Thymus (tissue), 14 donors: ENCODE measurements at places on chromosomes 6 and 20. TPM values are rescaled to one million over a fixed set of nuclear protein-coding genes. Genes with fewer than 3 reads are reported as not detected.

Gene MACROD2
- total RNA-seq = 1.6 TPM

Gene ELOVL5
- total RNA-seq = 75.6 TPM

Gene KCNK5
- total RNA-seq = 3.9 TPM

Gene HLA-DPB1
- 306 TPM for total RNA-seq

Gene TNFRSF6B
- 13.5 TPM for total RNA-seq

Gene SLC32A1
- not detected for total RNA-seq

Gene SUMO4
- 1.2 TPM for total RNA-seq

Gene GSTA2
- total RNA-seq = 0.14 TPM

Gene EIF6
- 115 TPM for total RNA-seq

DNA sequence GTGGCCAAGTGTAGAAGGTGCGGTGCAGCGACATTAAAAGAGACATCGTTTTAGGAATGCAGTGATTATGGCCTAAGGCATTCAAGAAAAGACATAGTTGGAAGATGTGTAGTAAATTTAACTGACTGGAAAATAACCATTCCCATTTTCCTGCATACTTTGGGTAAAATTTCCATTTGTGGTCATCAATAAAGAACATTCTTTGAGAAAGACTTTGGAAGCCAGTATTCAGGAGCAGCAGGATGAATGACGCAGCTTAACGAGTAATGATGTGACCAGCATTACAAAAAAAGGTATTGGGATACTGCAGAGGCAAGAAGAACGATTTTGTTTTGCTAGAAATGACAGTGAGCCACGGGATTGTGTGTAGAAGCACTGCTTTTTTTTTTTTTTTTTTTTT lies 7.0 kb upstream of the RWDD1 start:
- DNase-seq = no peak

- no peak for DNase-seq
These were observed 209.8 kb upstream of the FOXA2 start for GRCh38 chr20:22794200-22794599.

- DNase-seq = peak; percentile 30
These were observed 64.2 kb downstream of the LMBRD1 start for GRCh38 chr6:69732640-69733039.

DNA sequence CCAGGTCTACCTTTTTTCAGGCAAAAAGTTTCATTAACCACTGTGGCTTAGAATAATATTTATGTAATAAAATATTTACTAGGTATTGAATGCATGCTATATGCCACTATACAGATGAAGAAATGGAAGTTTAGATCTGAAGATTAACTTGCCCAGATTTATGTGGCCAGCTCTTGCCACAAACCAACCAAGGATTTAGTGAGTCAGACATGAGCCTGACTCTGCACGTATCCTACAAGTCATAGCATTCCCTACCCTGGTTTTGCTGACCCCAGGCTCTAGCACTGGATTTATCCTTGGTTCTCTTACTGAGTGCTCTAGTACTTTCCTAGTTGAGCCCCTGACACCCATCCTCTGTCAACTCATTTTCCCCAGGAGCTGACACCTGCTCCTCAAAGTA lies 75.4 kb downstream of the ANKEF1 start:
- DNase-seq = no peak

DNA sequence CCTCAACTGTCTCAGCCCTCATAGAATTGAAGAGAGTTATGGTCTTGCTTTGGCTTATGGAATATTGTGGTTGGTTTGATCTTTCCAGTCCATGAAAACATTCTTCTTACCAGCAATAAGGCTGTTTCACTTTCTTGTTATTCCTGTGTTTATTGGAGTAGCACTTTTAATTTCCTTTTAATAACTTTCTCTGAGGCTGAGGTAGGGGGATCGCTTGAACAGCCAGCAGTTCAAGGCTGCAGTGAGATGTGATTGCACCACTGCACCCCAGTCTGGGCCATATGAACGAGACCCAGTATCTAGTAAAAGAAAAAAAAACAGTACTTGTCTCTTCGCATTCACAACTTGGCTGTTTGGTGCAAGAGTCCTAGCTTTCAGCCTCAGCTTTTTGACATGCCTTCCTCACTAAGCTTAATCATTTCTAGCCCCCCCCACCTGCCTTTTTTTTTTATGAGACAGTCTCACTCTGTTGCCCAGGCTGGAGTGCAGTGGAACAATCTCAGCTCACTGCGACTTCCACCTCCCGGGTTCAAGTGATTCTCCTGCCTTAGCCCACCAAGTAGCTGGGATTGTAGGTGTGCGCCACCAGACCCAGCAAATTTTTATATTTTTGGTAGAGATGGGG lies 70.5 kb downstream of the NCOA3 start:
- no peak for DNase-seq

DNA sequence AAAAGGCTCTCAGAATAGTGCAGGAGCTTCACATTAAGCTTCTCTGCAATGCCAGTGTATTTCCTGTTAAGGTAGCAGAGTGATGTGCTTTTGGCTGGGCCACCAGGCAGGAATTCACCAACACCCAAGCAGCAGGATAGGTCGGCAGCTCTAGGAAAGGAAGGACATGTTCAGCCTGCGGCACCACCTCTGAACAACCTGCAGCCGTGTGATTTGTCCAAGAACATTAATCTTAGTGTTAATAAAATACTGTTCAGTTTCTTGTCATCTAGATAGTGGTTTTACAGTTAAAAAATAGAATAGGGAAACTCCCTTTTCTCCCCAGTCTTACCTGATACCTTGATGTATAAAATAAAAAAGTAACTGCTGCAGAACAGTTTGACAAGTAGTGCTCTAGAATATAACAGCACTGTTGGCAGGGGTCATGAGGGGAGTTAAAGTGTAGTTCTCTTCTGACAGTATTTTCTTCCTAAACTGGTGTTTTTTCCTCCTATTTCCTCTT lies 18.8 kb downstream of the ZNF292 start:
- DNase-seq = no peak

DNA sequence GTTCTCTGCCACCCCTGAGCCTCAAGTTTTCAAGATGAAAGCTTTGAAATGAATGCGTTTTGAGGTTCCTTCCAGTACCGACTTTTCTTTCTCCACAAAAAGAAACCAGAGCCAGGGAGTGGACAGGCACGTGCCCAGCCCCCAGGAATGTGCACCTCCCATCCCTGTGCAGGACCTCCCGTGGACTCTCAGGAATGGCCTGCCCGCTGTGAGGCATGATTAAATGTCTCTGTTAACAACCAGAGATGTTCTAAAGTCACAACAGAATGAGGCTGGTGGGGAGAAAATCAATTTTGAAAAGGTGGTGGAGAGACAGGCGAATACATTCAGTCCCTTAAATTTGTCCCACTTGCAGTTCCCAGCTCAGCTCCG lies 1.5 kb downstream of the TGM3 start:
- DNase-seq = no peak

DNA sequence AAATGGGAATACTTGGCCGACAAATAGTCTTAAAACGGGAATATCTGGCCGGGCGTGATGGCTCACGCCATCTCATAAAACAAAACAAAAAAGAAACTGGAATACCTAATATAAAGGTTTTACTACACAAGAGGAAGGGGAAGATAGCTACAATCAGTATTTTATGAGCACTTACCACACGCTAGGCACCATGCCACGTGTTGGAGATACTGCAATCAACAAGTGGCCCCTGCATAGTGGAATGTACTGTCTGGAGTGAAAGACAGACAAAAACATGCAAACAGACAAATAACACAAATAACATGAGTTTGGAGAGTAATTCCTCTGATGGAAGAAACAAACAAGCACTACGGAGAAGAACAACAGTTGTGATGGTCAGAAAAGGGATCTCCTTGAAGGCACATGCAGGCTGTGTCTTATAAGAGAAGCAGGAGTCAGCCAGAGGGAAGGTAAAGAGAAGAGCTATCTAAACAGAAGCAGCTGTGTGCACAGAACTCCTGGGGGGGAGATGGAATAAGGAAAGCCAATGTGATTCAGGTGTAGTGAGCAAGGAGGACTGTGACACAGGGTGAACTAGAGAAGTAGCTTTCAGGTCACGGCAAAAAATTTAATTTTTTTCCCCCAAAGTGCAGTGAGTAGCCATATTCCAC lies 39.1 kb upstream of the AKIRIN2 start:
- no peak for DNase-seq

- no peak for DNase-seq
These were observed 10.9 kb upstream of the ZNF831 start for GRCh38 chr20:59152559-59153354.

- no peak for DNase-seq
These were observed 16.3 kb downstream of the SS18L1 start for GRCh38 chr20:62159839-62160238.

DNA sequence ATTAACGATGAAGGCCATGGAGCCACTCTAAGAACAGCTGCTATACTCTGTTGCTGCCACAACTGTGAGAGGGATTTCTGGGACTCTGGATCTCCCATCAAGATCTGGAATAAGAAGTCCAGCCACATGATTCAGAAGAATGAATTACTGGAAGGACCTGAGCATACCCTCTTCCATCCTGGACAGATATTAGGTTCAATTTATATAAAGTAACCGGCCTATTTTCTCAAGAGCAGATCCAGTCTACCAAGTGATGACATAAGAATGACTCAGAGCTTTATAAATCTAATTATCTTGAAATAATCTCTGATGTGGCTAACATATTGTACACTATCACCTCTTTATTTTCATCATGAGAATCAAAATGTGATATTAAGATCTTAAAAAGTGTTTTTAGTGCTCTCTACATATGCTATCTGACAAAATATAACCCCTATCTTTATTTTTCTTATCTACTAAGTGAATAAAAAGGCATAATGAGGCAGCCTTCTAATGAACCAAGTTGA lies 45.1 kb downstream of the COL9A1 start:
- DNase-seq = no peak

DNA sequence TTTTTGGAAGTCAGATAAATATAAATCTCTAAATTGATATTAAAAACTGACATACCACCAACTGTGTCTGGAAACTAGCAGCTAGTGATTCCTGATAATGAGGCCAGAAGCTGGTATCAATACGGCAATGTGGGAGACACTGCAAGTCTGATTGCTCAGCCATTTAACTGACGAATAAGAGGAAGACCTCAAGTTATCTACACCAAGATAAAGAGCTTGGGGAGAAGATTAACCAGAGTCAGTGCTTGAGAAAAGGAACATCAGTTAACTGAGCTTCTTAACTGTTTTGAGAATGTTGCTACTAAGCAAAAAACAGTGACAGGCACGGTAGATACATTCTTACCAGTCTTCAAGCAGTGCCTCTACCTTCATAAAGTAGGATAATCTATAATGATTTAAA lies 140.4 kb upstream of the TENT5A start:
- DNase-seq = no peak

GRCh38 chr20:32583581-32584070 lies 1.5 kb downstream of the NOL4L start:
- no peak for DNase-seq

GRCh38 chr6:37967651-37968050 lies 148.1 kb downstream of the ZFAND3 start:
- no peak for DNase-seq

DNA sequence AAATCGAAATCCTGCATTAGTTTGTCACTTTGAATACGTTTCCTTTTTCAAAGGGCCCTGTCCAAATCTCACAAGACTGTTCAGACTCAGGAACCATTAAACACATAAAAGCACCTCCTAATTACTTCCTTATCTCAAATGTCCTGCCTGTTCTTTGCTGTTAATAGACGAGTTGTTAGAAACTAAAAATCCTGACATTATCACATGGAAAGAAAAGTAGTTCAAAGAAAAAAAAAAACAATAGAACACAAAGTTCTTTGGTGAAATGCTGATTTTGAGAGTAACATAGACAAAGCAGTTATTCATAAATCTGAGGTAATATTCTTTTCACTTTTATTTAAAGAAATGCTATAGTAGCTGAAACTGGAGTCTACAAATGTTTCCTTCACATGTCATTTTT lies 12.1 kb upstream of the TAB2 start:
- no peak for DNase-seq

GRCh38 chr6:44635486-44635885 lies 248.0 kb downstream of the CDC5L start:
- no peak for DNase-seq

- no peak for DNase-seq
These were observed 55.3 kb downstream of the STK35 start for GRCh38 chr20:2156666-2157624.

DNA sequence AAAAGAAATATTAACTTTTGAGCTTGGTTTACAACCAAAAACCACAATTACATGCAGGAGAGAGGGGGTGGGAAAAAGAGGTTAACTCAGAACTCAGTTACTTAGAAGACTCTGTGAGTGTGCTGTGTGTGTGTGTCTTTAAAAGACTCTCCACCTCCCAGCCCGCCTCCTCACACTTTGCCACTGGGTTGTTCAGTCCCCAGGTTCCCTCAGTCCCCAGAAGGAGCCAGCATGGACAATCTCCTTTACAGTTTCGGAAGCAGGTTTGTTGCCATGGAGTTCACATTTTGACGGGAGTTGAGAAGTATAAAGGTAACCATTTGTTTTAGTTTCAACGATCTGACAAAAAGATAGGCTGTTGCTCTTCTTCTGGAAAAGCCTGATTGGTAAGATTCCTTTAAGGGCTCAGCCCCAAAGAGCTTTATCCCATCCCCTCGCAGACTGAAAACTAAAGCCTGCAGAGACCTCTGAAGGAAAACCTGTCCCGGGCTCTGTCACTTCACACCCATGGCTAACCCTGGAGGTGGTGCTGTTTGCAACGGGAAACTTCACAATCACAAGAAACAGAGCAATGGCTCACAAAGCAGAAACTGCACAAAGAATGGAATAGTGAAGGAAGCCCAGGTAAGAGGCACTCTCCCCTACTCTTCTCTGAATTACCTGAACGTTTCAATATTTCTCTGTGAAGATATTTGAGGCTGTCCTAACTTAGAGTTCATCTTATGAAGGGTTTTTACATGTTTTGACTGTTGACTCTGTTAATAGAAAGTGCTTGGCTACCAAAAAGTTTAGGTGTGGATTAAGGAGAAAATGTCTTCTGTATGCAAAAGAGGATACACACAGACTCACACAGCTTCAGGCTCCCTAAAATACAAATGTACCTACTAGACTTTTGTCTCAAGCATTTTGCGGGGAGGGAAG lies at the start of gene SPTLC3:
TSS of gene SPTLC3 (plus strand) at position 212 of the 921 bp plus-strand sequence. CDS start at position 508, 296 bp downstream.
- DNase-seq = no peak

- no peak for DNase-seq
These were observed 42.2 kb downstream of the C6orf132 start for GRCh38 chr6:42100029-42100901.

- no peak for DNase-seq
These were observed 12.4 kb downstream of the PSMF1 start for GRCh38 chr20:1130847-1131246.

GRCh38 chr6:130453230-130453629 lies 87.4 kb downstream of the TMEM200A start:
- no peak for DNase-seq

GRCh38 chr6:30113841-30114240 lies 951 bp upstream of the TRIM31 start:
- no peak for DNase-seq

- DNase-seq = no peak
These were observed 715.1 kb downstream of the PTPRT start for GRCh38 chr20:42474646-42475045.

DNA sequence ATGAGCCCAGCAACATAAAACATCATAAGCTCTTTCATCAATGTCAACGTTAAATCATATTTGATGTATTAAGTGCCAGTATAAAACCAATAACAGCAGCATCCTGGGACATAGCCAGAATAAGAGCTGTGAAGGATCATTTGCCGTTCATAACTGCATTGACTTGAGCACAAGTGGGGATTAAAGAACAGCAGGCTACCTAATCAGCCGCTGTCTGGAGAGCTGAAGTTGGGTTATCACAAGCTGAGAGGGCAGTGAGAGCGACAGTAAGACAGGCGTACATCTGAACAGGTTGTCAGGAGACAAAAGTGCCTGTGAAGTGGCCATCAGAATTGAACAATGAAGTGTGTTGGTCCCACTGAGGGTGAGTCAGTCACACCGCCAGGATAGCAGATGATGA lies 269.6 kb downstream of the GRIK2 start:
- DNase-seq = no peak
